Neuronal stem cell (in vitro differentiated cells): ENCODE measurements at places on chromosomes 11 and 22.

DNA sequence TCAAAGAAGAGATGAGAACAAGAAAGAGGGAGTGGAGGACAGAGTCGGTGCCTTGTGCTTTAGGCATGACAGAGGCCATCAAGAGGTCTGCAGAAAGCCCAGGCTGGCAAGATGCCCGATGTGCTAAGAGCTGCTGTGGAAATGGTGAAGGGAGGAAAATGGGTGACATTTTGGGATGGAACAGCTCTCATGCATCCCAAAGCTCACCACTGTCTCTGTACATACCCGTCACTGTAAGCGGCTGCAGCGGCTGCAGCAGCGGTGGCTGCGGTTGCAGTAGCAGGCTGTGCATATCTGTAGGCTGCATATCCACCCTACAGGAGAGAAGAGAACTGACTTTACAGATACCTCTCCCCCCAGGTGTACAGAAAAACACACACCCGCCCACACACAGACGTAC lies 28.6 kb downstream of the APOL5 start:
- no peak overlapping the region for H3K4me3 ChIP-seq
- no peak for DNase-seq
- H3K27me3 ChIP-seq: no peaks in the 10 kb centered on the region
- peaks cover 89% of the 10 kb centered on the region for H3K36me3 ChIP-seq

GRCh38 chr22:46748908-46749675 lies 11.0 kb upstream of the CERK start:
- no peak for DNase-seq
- H3K4me3 ChIP-seq: no peak overlapping the region
- peaks cover 46% of the 10 kb centered on the region for H3K27me3 ChIP-seq

DNA sequence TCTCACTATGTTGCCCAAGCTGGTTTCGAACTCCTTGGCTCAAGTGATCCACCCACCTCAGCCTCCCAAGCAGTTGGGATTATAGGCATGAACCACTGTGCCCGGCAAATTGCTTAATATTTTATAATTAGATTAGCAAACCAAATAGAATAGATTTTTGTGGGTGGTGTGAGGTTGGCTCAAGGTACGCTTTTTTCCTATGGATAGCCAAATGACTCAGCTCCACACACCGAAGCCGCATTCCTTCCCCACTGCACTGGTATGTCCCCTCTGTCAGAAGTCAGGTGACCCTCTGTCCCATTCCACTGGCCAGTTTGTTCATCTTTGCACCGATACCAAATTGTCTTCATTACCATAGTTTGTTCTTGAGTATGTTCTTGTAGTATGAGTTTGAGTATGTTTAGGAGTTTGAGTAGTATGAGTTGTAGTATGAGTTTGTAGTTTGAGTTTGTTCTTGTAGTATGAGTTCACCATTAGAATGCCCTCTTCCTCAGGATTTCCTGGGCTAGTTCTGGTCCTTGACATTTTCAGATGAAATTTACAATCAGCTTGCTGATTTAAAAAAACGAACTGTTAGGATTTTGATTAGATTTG lies 19.4 kb downstream of the SUSD2 start:
- no peak overlapping the region for H3K4me3 ChIP-seq
- DNase-seq: no peak
- no peaks in the 10 kb centered on the region for H3K27me3 ChIP-seq
- H3K36me3 ChIP-seq: no peaks in the 10 kb centered on the region
- H3K4me1 ChIP-seq: no peaks in the 10 kb centered on the region
- no peak overlapping the region for H3K27ac ChIP-seq

- H3K27me3 ChIP-seq: no peaks in the 10 kb centered on the region
- no peaks in the 10 kb centered on the region for H3K4me1 ChIP-seq
- no peak overlapping the region for H3K27ac ChIP-seq
- no peak overlapping the region for H3K4me3 ChIP-seq
- H3K36me3 ChIP-seq: no peaks in the 10 kb centered on the region
These were observed 389.9 kb upstream of the KIRREL3 start for GRCh38 chr11:127390465-127390864.

DNA sequence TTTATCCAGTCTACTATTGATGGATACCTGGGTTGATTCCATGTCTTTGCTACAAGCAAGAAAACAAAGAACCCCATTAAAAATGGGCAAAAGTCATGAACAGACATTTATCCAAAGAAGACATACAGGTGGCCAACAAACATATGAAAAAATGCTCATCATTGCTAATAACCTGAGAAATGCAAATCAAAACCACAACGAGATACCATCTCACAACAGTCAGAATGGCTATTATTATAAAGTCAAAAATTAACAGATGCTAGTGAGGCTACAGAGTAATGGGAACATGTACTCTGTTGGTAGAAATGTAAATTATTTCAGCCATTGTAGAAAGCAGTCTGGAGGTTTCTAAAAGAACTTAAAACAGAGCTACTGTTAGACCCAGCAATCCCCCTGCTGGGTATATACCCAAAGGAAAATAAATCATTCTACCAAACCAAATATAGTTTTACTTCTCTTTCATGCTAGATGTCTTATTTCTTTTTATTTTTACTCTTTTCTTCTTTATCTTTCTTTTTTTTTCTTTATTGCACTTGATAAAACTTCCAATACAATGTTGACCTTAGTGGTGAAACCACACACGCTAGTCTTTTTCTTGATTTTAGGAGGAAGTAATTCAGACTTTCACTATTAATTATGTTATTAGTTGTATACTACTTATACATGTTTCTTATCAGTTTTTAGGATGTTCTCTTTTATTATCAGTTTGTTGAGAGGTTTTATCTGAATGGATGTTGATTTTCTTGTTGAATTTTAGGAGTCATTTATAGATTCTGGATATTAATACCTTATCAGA lies 14.3 kb downstream of the TRIM22 start:
- H3K4me1 ChIP-seq: no peaks in the 10 kb centered on the region
- H3K27ac ChIP-seq: no peak overlapping the region
- H3K4me3 ChIP-seq: no peak overlapping the region
- DNase-seq: no peak
- H3K27me3 ChIP-seq: no peaks in the 10 kb centered on the region

- no peak overlapping the region for H3K4me3 ChIP-seq
- H3K36me3 ChIP-seq: no peaks in the 10 kb centered on the region
- H3K27me3 ChIP-seq: no peaks in the 10 kb centered on the region
- H3K4me1 ChIP-seq: peaks cover 22% of the 10 kb centered on the region
- no peak for DNase-seq
- no peak overlapping the region for H3K27ac ChIP-seq
These were observed 101.7 kb downstream of the NECTIN1 start for GRCh38 chr11:119627286-119627685.

DNA sequence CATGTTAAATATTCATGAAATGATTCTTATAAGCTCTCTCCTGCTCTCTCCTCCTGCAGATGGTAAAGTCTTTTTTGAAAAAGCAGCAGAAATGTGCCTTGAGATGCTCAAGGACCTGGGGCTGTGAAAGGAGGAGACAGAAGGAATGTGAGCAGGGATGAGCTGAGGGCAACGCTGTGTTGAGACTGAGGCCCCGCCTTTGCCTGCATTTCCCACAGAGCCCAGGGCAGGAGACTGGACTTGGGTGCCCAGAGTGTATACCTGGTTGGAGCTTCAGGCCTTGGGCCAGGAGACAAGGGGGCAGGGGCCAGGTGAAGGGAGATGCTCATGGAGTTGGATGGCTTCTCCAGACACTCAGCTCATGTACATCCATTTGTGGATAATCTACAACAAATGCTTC lies 39.2 kb downstream of the CEP164 start:
- no peak overlapping the region for H3K27ac ChIP-seq
- DNase-seq: no peak
- no peaks in the 10 kb centered on the region for H3K27me3 ChIP-seq
- H3K36me3 ChIP-seq: peaks cover 10% of the 10 kb centered on the region

DNA sequence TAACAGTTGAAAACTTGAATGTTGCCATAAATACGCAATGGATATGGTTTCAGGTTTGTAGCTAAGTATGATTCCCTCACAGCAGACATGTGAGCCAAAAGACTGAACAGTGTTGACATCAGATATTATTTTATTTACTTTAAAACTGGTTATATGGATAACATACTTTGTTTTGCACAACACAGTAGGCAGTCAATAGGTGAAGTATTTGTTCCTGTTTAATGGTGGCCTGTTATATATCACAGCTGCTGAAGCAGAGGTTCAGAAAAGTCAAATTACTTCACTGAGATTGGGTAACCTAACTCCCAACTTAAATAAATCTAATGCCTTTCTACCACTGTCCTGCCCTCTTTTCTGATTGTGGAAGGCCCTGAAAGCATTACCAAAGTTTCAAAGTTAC lies 44.6 kb downstream of the YAP1 start:
- DNase-seq: no peak
- H3K4me1 ChIP-seq: no peaks in the 10 kb centered on the region
- H3K27me3 ChIP-seq: no peaks in the 10 kb centered on the region
- H3K4me3 ChIP-seq: no peak overlapping the region

GRCh38 chr22:26953012-26953883 lies 295.9 kb downstream of the MIAT start:
- peak overlapping the region; percentile 6 for H3K27ac ChIP-seq
- no peaks in the 10 kb centered on the region for H3K36me3 ChIP-seq
- peak; percentile 42 for DNase-seq
- H3K27me3 ChIP-seq: peaks cover 62% of the 10 kb centered on the region
- peaks cover 9% of the 10 kb centered on the region for H3K4me1 ChIP-seq

DNA sequence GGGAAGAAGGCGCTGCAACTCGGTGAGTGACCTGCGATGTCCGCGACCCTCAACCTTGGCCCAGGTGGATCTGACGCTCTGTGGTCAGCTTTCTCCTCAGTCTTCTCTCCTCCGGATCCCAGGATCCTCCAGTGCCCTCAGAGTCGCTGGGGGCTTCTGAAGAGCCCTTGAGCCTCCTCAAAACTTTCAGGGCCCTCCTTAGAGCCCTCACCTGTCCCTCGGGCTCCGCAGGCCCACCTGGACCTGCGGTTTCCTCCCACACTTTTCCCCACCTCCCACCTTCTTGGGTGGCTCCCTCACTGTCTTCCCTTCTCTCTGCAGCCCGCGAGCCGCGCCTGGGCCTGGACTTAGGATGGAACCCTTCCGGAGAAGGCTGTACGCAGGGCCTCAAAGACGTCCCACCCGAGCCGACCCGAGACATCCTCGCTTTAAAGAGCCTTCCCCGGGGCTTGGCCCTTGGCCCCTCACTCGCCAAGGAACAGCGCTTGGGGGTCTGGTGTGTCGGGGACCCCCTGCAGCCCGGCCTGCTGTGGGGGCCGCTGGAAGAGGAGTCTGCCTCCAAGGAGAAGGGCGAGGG lies 335 bp downstream of the ZNF408 start:
- H3K27ac ChIP-seq: no peak overlapping the region
- peaks cover 40% of the 10 kb centered on the region for H3K36me3 ChIP-seq
- no peaks in the 10 kb centered on the region for H3K27me3 ChIP-seq
- peak overlapping the region; percentile 54 for H3K4me3 ChIP-seq
- peaks cover 4% of the 10 kb centered on the region for H3K4me1 ChIP-seq

GRCh38 chr11:48013269-48013901 lies 33.0 kb downstream of the PTPRJ start:
- peaks cover 8% of the 10 kb centered on the region for H3K4me1 ChIP-seq
- DNase-seq: no peak
- H3K36me3 ChIP-seq: no peaks in the 10 kb centered on the region
- no peaks in the 10 kb centered on the region for H3K27me3 ChIP-seq

- H3K27me3 ChIP-seq: no peaks in the 10 kb centered on the region
- no peak for DNase-seq
- H3K36me3 ChIP-seq: no peaks in the 10 kb centered on the region
- no peak overlapping the region for H3K4me3 ChIP-seq
- H3K27ac ChIP-seq: no peak overlapping the region
These were observed 12.4 kb downstream of the EMID1 start for GRCh38 chr22:29217827-29218757.
